Brain microvascular endothelial cell (primary cell): ENCODE measurements at places on chromosomes 2 and 18.
A peak's percentile ranks its signal among the peaks of the same experiment; 100 is the strongest.

DNA sequence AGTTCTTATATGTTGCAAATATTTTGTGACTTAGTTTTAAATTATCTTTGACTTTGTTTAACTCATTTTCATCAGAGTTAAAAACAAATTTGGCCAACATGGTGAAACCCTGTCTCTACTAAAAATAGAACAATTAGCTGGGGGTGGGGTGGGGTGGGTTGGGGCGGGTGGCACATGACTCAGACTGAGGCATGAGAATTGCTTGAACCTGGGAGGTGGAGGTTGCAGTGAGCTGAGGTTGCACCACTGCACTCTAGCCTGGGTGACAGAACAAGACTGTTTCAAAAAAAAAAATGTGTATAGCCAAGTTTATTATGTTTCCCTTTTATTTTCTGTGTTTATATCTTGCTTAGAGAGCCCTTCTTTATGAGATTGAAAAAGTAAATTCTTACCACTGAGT is 14.2 kb upstream of the LIPG start:
- DNase-seq: no peak

GRCh38 chr2:239522002-239522739 is 121.4 kb upstream of the HDAC4 start:
- DNase-seq: no peak

GRCh38 chr2:230161184-230161583 is 58.6 kb downstream of the SP110 start:
- DNase-seq: no peak

GRCh38 chr2:8576525-8577167 is 105.2 kb upstream of the ID2 start:
- no peak for DNase-seq

DNA sequence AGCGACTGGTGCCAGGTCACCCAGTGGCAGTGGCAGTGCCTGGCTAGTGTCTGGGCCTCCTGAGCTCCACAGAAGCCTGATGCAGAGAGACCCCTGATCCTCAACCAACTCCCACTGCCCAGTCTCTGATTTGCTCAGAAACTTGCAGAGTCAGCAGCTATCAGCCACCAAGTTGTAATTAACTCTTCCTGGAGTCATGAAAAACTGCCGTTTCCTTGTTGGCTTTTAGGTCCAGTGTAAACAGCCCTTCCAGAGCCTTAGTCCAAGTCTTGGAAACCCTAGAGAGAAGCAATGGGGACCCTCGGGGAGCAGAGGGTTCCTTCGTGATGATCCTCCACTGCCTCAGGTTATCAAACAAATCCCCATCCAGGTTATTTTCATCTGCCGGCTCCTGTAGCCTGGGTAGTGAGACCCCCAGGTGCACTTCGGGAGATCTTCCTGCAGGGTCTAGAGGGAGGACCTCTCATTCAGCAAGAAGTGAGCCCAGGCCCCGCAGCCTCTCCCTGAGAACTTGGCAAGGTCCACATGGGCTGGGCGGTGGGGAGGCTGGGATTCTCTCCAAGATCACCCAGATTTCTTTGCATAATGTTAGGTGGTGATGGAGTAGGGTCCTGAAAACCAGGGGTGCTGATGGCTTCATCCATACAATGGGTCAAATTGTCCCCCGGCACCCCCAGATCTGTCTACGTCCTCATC is 137.7 kb upstream of the HDAC4 start:
- DNase-seq: no peak

- no peak for DNase-seq
Observed at GRCh38 chr18:3499501-3499900, 49.5 kb downstream of the TGIF1 start.

GRCh38 chr2:143736904-143737303 is 607.7 kb downstream of the ARHGAP15 start:
- DNase-seq: no peak

- no peak for DNase-seq
Observed at GRCh38 chr2:18311420-18312195, 248.8 kb downstream of the RDH14 start.

DNA sequence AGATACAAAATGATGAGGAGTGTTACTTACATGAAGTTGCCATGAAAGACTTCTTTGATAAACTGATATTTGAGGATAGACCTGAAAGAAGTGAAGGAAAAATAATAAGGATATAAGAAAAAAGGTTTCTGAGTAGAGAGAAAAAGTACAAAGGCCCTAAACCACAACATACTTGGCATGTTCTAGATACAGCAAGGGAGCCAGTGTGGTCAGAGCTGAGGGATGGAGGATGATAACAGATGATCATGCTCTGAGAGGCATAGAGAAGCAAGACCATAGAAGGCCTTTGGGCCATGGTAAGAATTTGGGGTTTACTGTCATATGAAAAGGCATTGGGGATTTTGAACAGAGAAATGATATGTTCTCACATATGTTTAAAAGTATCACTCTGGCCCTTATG is 424.1 kb upstream of the CHST9 start:
- DNase-seq: peak; percentile 20

DNA sequence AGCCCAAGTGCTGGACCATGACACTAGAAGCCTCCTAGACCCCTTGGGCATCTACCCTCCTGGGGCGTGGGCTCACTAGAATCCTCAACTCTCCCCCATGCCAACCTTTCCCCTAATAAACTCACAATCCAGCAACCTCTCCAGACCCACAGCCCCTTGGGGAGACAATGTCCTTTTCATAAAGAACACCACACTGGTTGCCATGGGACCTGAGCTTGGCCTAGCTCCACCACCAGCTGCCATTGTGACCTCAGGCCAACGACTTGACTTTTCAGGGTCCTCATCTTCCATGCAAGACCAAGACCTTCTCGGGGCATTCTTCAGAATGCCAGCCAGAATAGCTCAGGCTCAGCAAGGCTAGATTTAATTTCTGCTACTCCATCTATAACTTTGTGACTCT is 128.1 kb upstream of the NPAS2 start:
- no peak for DNase-seq

GRCh38 chr18:22930089-22930713 is 2.9 kb upstream of the RBBP8 start:
- DNase-seq: peak; percentile 76

GRCh38 chr18:10900435-10900834 is 248.9 kb downstream of the PIEZO2 start:
- DNase-seq: no peak

GRCh38 chr2:96965781-96966514 is 20.4 kb downstream of the FAM178B start:
- no peak for DNase-seq

DNA sequence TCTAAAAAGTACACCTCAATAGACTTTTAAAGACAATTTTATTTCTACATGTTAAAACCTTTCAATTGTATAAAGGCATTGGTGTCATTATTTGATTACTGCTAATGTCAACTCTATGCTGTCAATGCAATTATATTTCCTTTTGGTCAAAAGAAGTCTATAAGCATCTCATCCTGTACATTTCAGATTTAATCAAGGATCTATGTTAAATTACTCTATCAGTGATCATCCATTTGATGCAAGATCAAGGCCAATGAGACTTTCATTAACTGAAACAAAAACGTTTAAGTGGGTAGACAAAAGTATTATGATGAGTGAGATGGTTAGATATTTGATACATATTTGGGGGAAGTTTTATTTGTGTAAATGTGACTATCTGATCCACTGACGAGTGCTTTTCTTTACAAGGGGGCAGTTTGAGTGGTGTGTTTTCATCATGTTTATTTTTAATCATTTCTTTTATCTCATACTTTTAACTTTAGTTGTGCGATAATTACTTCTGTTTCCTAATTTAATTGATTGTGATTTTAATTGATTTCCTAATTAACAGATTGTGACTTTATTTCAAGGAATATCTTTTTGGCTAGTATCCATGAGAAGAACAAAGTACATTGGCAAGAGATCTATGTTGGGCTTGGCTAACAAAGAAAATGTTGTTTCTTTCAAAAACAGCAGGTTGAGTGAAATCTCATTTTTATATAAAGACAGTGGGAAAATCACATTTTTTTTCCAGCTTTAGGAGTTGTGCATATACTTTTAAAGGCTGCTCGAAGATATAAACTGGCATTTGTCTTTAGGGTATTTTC is 1.1 kb downstream of the ARHGAP28 start:
- DNase-seq: no peak

DNA sequence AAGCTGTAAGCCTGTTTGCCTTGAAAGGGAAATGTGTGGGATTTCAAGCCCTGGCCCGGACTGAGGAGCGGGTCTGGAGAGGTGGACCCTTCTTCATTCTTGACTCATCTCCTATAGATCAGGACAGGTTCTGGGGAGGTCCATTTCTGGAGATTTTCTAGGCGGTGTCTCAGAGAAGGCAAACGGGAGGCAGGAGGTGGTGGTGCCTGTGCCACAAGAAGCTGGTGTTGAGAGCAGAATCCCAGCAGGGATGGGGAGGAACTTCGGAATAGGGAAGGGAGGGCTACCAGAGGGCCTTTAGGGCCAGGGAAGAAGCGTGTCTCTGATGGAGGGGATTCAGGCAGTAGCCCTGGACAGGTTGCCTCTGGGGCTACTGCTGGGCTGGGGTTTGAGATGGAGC is 93.0 kb downstream of the CTIF start:
- no peak for DNase-seq

GRCh38 chr2:64124168-64124567 is 20.1 kb downstream of the PELI1 start:
- no peak for DNase-seq

DNA sequence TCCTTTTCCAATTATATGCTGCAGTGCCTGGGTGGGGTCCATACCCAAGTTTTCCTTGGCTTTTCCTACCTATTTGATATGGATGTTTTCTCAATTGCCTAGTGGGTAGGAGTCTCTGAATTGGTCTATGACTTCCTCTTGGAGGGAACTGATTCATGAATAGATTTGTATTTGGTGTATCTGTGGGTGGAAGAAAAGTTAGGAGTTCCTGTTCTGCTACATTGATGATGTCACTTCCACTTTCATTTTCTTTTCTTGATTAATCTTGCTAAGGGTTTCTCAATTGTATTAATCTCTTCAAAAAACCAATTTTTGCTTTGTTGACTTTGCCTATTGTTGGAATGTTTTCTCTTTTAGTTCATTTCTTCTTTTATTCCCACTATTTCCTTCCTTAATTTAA is 37.4 kb upstream of the SLC9A2 start:
- no peak for DNase-seq

GRCh38 chr2:871926-872680 is 78.5 kb upstream of the SNTG2 start:
- no peak for DNase-seq

DNA sequence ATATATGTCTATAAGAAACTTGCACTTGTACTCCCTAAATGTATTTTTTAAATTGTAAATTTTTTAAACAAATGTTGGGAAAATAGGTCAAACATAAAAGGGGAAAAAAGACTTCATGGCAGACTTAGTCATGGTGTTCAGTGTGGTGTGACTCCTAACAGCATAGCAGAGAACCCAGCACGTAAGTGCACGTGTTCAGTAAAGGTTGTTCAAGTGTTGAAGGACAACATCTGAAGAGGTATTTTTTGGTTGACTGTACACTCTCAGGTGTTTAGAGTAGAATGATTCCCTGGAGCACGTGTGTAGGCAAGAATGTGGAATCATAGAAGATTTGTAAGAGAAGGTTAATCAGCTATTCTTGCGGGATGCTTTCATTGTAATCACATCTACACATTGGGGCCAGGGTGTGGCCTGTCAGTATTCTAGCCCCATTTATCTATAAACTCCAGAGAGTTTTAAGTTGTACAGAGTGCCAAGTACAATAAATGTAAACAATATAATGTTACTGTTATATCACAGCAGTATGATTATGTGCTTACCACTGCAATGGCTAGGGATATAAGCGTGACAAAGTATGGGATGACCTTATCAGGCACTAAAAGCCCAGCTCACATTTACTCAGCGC is 106.8 kb downstream of the CRIM1 start:
- DNase-seq: no peak

DNA sequence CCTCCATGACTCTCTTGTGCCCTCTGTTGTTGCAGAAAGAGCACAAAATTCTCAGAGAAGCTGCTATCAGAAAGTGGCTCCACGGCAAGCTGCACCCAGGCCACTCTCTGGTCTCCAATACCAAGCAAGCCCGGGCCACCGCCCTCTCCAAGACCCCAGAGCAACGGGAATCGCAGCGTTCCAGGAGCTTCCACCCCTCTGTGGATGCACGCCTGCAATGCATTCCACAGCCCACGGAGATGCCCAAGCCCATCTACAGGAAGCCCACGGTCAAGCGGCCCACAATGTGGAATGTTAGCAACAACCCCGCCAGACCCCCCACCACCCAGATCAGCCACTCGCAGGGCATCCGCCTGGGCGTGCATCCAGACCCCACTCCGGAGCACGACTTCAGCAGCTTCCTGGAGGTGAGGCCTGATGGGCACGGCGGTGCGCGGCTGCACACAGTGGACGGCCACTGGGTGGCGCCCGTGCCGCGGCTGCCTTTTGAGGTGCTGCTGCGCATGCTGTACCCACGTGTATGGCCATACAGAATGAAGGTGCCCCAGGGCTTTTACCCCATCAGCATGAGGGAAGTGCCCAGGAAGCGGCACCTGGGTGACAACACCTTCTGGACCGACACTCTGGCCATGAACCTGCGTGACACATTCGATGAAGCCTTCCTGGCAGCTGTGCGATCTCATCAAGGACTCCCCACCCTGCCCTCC is 6.3 kb downstream of the ANKRD53 start:
- no peak for DNase-seq

DNA sequence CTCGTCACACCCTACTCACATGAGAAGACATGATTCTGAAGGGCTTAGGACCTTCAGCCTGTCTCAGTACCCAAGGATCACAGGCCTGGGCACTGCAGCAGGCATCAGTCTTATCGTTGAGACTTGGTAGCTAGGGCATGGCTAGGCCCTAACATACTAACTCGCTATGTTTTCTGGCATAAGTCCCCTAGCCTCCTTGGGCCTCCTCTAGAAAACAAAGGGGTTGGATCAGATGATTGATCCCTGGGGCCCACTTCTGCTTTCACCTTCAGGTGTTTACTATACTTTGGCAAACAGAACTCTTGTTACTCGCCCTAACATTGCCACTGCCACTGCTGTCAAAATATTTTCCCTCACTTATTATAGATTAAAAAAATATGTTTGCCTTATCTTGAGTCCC is 44.2 kb downstream of the VSNL1 start:
- DNase-seq: no peak

GRCh38 chr2:207482630-207483029 is 47.1 kb upstream of the CREB1 start:
- DNase-seq: no peak

- no peak for DNase-seq
Observed at GRCh38 chr18:11163665-11164064, 14.3 kb upstream of the PIEZO2 start.

- no peak for DNase-seq
Observed at GRCh38 chr2:19292007-19292406, 66.4 kb downstream of the OSR1 start.

DNA sequence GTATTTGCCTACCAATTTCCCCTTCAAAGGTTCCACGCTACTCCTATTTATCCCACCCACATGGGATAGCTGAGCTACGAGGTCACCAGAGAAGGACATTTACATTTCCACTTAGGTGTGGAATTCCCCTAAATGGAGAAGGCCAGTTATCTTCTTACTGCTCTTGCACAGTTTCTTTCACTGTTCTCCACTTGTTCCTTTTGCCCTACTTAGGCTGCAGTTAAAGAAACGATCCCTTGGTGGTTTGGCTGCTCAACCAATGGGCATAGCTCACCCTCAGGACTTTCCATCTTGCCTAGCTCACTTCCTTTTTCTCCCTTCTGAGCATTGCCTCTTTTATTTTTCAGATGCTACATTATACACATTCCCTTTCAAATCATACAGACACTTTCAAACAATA is 11.2 kb upstream of the NABP1 start:
- peak; percentile 20 for DNase-seq

- DNase-seq: no peak
Observed at GRCh38 chr18:63617915-63618234, 26.2 kb downstream of the SERPINB4 start.

GRCh38 chr18:66143029-66143428 is 392.2 kb downstream of the CDH7 start:
- no peak for DNase-seq
